ENCODE measurements at places on chromosomes 4 and X. TPM values are rescaled to one million over a fixed set of nuclear protein-coding genes. Genes with fewer than 3 reads are reported as not detected.

DNA sequence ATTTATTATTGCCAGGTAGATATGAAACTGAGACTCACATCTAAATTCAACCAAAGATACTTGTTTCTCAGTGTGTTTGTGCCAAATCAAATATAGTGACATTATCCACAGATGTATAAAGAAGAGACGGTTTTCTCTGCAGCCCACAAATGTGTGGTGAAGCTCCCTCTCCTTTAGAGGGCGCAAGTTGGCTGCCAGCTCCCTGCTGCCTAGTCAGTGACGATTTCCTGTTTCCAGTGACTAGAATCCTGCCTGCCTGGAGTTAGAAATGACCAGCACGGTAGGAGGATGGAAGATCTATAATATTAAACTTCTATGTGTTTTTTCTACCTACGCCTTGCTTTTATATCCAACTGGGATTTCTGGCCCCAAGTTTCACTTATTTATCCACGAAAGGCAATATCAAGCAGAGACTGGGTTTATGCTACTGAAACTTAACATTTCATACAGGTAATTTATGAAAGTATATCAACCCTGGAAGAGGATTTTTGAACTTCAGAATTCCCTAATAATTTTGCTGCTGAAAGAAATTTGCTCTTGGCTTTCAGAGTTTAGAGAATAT is 1793.7 kb upstream of the TENM3 start:
- DNase-seq, result peak; percentile 77

- DNase-seq, result peak; percentile 40
Measured at GRCh38 chrX:8433109-8434062, 31.2 kb upstream of the VCX3B start.

DNA sequence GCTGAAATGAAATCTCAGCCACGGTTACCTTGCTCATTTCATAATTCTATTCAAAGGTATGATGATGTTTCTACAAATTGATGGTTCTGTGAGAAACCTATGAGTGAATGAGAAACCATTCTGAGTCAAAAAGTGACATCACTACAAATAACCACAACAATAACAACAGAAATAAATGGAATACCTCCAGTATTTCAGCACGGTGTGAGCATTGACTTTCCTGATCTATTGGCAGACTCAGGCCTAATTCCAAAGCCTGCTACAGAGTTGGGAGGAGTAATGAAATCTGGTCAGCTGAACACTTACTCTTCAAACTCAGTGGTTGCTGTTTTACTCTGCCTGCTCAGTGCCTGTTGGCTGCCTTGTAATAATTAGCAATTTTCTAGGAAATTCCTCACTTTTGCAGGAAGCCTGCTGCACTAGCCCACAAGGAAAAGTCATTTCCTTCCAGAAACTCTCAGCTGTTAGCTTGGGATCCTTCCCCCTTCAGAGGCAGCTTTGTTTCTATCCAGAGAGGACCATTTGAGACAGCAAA is 18.8 kb upstream of the SYNPO2 start:
- DNase-seq, result no peak

DNA sequence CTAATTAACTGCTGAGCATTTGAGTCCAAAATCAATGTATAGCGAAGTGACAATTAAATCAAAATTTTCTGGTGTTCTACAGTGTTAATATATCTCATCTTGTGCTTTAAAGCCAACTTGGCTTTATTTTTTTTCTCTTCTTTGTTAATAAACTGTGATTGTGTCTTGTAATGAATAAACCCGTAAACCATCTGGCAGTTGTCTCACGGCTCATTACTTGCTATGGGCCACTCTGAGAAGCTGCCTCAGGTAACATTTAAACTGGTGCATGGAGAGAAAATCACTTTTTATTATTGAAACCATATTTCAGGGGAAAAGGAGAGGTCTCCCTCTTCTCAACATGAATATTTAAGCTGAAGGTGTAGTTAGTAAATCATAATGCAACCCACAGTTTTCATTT is 694.0 kb downstream of the KCTD8 start:
- no peak for DNase-seq

GRCh38 chrX:13511944-13512330 is 57.5 kb upstream of the EGFL6 start:
- DNase-seq, result no peak

Gene TLR10
- not detected for total RNA-seq

DNA sequence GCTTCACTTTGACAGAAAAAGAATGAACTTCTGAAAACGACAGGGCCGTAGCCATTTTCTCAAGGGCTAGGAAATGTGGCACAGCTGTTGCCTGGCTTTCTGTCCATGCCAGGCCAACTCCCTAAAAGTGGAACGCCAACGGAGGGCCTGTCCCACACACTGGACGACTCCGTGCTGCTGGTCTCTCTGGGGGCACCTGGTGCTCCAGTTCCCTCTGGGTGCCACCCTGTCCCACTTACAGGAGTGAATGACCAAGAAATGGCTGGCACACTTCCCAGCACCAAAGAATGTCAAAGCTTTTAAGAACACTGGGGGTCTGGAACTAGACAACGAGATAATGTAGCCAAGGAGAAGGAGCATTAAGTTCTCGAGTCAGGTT is 40.9 kb downstream of the GATB start:
- DNase-seq, result no peak

DNA sequence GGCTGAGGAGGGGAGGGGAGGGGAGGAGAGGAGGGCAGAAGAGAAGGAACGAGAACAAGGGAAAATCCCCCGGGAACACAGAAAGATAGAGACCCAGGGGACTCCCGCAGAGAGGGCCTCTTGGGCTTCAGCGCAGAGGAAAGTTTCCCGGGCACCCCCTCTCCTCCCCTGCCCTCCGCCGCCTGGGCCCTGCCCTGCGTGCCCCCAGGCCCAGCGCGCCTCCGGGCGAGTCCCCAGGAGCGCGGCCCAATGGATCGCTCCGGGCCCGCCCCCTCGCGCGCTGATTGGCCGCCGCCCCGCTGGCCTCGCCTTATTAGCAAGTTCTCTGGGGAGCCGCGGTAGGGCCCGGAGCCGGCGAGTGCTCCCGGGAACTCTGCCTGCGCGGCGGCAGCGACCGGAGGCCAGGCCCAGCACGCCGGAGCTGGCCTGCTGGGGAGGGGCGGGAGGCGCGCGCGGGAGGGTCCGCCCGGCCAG is at the start of gene MSX1:
Gene MSX1, plus strand, starts transcription at position 341 of the 474 bp plus-strand sequence. CDS start 235 bp downstream, outside the sequence.
- DNase-seq, result peak; percentile 86

GRCh38 chr4:122895336-122895995 is 26.9 kb downstream of the NUDT6 start:
- peak; percentile 16 for DNase-seq

DNA sequence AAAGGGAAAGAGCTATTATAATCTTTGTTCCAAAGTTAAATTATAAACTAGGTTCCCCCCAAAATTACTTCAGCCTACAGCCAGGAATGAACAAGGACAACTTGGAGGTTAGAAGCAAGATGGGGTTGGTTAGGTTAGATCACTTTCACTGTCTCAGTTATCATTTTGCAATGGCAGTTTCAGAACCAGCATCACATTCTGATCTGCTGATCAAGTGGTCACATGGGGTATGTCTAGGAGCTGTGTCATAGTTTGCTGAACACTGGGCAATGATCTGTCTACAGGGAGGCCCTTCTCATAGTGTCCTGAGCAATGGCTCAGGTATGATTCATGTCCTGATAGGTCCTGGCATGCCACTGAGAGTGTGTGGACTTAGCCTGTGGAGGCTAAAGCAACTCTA is 41.6 kb upstream of the XIAP start:
- DNase-seq, result no peak

DNA sequence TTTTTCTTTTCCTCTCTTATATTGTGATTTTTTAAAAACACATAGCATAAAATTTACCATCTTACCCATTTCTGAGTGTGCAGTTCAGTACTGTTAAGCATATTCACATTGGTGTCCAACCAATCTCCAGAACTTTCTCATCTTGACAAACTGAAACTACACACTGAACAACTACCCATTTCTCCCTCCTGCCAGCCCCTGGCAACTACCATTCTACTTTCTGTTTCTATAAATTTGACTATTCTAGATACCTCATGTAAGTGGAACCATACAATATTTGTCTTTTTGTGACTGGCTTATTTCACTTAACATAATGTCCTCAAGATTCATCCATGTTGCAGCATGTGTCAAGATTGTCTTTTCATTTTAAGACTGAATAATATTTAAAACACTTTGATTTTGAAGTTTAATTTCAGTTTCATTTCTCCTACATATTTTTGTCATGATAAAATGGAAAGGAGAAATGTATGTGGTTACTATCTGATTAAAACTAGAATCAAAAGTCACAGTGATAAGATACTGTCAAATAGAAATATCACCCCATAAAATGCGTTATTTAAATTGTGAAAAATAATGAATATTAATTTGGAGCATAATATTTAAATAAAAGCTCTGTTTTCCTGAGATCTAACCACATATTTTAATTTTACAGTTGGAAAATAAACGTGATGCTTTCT is 122.8 kb downstream of the DIPK2B start:
- no peak for DNase-seq
